Eye (tissue), 1 donor: ENCODE measurements at places on chromosomes 2 and 18.
A peak's percentile ranks its signal among the peaks of the same experiment; 100 is the strongest.

DNA sequence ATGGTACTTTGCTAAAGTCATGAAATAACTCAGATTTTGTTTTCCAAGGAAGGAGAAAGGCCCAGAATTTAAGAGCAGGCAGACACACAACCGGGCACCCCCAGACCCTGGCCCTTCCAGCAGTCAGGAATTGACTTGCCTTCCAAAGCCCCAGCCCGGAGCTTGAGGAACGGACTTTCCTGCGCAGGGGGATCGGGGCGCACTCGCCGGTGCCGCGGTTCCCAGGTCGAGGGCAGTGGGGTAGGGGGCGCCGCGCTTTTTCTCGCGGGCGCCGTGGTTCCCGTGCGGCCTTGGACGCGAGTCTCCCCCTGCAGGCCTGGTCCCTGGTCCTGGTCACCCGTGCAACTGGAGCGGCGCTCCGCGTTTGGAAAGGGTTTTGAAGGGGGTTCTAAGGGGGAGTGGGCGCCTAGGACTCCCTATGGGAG is 1.2 kb downstream of the ZNF236 start:
- peak; percentile 67 for DNase-seq

DNA sequence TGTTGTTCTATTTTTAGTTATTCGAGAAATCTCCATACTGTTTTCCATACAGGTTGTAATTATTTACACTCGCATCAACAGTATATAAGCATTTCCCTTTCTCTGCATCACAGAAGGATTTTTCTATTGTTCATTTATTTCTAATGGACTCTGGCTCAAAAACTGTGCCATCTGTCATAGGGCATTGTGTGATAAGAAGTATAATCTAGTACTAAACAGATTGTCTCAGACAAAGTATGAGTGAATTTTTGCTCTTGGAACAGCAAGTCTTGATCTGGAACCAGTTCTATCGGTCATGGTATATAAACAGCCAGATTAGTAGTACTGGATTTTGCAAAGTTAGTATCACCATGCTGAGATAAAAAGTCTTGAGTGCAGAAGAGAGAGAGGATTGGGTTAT is 145.8 kb downstream of the KIAA1328 start:
- no peak for DNase-seq

- DNase-seq: no peak
These were observed 940.5 kb upstream of the DDX18 start for GRCh38 chr2:116874021-116874420.

DNA sequence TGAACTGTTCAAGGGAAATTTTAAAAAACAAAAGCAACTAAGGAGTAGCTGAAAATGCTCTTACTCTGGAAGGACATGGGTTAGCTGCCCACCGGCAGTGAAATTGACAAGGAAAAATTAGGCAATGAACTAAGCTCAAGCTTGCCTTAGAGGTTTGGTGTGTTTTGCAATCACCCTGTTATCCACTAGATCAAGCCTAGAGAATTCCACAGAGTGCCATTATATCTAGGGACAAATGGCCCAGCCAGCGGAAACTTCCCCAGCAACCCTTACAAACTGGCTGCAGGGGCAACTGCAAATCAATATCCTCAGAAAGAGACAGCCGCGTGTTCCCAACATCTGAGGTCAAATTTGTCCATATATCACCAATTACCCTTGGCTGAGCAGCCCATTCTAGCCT is 258.2 kb downstream of the SP3 start:
- DNase-seq: no peak

DNA sequence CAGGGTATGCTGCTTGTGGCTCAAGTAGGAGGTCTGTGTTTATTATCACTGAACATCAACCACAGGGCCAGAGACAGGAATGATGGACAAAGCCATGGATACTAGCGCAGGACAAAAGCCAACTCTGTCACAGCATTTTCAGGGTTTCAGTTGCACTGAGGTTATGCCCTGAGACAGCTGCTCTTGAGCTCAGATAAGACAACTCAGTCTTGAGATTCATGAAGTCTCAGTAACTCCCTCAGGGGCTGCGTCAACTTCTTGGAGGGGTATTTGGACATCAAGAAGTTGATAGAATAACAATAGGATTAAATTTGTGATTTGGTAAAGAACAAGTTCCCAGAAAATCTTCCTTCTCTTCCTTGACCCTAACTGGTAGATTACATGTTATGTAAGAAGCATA is 287.0 kb upstream of the SLC14A2 start:
- no peak for DNase-seq

DNA sequence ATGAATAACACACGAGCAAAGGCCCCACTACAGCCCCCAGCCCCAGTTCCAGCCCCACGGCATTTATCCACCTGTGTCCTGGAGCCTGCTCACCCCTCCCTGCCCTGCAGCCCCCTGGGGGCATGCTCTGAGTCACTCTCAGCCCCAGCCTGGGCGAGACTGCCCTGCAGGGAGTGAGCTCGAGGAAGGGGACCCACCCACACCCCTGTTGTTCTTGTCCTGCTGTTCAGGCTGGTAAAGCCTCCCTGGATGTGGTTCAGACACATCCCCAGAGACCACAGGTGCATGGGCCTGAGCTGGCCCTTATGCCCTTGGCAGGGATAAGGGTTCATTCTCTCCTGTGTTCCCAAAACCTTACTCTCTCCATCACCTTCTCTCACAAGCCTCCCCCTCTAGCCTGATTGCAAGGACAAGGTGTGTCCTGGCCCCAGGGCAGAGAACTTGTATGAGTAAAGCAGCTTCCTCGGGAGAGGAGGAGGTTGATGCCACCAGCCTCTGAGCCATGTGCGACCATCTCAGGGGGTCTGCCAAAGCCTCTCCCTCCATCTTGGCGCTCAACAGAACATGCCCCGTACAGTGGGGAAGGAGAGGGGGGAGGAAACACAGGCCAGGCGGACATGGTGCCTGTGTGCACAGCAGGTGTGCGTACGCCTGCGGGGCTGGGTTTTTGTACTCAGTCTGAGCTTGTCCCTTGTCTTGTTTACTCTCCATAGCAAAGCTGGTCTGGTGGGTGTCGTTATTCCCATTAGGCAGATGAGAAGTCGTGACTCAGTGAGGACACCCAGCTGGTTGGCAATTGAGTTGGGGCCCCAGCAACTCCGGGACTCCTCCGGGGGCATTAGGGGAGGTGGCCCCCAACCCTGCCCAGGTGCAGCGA is 64.4 kb downstream of the CIB4 start:
- DNase-seq: no peak

DNA sequence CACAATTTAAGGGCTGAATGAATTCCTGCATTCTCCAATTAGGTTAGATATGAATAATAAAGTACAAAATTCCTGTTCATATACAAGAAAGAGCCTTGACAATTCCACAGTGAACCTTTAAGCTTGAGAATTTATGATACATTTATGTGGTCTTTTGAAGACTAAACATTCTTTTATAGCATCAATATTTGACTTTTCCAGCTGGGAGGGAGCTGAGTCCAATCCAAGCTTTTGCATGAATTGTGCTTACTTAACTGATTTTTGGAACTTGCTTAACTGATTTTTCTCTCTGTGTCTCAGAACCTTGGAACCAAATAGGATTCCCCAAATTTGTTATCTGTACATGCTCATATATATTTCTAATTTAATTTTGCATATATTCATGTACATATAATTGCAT is 388.0 kb downstream of the TRIB2 start:
- no peak for DNase-seq

DNA sequence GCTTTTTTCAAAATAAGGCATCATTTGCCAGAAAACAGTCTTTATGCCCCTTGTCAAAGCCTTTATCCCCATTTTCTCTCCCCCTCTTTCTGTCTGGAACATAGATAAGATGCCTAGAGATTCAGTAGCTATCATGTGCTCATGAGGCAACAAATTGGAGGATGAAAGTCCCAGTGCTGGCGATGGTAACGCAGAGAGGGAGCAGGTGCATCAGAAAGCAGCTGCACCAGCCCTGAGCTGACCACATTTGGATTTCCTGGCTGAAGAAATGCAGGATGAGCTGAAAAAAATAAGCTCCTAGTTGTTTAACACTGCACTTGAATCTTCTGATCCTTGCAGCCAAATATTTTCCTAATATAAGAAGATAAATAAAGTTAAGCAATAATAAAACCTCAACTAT is 48.0 kb downstream of the LOXHD1 start:
- no peak for DNase-seq

DNA sequence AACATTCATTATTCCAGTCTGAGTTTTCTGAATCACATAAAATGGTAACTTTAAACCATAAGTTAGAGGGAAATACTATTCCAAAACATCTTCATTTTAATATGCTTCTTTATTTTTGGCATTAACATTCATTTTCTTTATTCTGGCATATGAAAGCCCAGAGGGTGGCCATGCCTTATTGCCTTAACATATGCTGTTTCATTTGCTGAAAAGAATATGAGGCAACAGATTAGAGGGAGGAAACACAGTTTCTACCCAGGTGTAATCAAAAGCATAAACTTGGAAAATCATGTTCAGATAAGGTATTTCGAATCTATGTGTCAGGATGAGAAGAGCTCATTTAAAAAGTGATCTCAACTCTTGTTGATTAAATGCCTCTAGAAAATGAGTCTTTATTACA is 379.9 kb upstream of the DSEL start:
- no peak for DNase-seq

- DNase-seq: no peak
These were observed 1322.1 kb upstream of the ZEB2 start for GRCh38 chr2:145841973-145842372.

GRCh38 chr18:66235206-66235605 is 368.7 kb downstream of the CDH19 start:
- DNase-seq: no peak

- peak; percentile 52 for DNase-seq
These were observed 29.6 kb downstream of the MCEE start for GRCh38 chr2:71100195-71100964.

DNA sequence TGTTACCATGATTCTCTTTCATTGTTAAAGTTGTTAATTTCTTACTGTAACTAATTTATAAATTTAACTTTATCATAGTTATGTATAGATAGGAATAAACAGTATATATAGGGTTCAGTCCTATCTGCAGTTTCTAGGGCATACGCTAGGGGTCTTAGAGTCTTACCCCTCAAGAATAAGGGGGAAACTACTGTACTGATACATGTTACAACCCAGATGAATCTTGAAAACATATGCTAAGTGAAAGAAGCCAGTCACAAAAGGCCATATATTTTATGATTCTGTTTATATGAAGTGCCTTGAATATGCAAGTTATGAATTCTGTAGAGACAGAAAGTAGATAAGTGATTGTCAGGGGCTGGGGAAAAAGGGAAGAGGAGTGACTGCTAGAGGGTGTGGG is 52.4 kb downstream of the RTN4 start:
- no peak for DNase-seq

DNA sequence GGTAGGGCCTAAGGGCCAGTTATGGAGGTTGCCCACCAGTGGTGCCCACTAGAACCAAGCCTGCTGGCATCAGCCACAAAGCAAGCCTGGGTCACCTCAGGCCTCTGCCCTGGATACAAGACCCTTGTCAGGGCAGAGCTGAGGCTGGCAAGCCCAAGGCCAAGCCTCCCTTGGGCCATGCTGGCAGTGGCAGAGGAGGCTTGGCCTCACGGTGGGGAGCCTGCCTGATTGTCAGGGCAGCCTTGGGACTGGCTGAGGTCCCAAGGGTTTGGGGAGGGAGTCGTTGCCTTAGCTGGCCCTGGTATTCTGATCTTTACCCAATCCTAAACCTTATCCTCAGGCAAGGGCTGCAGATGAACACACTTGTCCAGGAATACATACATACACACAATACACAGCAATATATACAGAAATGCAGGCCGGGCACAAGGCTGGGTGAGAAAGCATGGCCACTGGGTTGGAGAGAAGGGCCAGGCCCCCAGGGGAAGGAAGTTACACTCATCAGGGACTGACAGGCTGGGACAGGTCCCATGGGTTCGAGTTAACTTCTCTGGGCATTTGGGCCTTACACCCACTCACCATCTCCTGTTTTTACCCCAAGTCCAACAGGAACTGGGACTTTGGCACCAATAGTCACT is 21.0 kb downstream of the CCT7 start:
- DNase-seq: no peak

DNA sequence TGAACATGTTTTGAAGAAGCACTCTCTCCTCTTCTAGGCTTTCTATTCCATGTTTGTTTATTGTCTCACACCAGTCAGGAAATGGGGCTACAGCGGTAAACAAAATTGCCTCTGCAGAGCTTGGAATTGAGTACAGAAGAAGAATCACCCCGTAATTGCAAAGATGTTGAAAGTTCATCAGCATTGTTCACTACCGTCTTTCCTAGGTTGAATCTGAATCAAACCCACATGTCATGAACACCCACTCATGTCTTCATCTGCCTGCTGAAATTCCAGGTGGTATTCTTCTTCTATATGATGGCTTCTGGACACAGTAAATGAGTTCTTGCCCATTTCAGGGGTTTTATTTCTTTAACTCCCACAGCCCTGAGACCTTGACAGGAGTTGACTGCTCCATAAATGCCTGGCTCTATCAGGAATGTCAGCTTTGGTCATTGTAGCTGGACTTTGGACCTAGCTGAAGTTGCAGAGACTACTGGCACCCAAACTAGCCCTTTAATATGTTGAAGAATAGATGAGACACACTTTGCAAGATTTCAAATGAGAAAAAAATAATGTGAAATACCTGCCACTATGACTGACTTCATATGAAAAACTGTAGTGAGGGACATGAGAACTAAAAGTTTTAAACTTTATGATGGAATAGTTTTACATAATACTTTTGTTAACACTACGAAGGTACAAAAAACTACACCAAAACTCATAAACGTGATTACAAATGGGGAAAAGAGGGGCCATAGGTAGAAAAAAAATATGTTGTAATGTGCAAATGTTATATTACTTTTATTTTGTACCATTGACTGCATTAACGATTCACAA is 1235.3 kb upstream of the ZEB2 start:
- no peak for DNase-seq

- no peak for DNase-seq
These were observed 231.1 kb downstream of the RAD51AP2 start for GRCh38 chr2:17287183-17287582.

- DNase-seq: no peak
These were observed 1.7 kb downstream of the HOXD12 start for GRCh38 chr2:176101216-176101830.

DNA sequence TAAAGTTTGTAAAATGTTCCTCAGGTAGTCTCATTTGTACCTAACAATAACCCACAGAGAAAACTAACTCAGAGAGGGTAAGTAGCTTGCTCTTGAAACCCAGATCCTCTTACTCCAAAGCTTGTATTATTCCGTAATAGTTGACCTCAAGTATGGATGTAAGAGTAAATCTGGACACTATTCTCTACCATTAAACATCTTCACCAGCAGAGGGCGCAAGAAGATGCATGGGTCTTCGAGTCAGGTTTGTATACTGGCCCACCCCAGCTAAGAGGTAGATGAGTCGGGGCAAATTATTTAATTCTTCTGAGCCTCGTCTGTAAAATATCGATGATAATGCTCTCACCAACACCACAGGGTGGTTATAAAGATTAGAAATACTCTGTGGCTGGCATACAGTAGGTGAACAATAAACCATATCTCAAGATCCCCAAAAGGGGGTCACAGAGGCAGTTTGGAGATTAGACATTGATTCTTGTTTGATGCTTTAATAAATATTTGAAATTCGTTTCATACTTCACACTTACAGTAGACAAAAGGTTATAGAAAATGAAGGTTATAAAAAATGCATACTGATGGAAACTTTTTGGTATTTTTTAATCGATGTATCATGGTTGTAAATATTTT is 3.5 kb upstream of the CABLES1 start:
- DNase-seq: peak; percentile 90

GRCh38 chr18:64053246-64053645 is 83.4 kb downstream of the SERPINB8 start:
- DNase-seq: no peak

- DNase-seq: no peak
These were observed 14.5 kb upstream of the VWA3B start for GRCh38 chr2:98072442-98072841.

- no peak for DNase-seq
These were observed 141.2 kb downstream of the MYCN start for GRCh38 chr2:16081316-16082200.

- peak; percentile 51 for DNase-seq
These were observed 190.5 kb downstream of the RND3 start for GRCh38 chr2:150296770-150297546.
